Activated T-helper 1 cell treated with anti-CD3 and anti-CD28 coated beads, Interleukin-12 subunit alpha, Interleukin-12 subunit beta, Interleukin-2, Interleukin-4 antibody, amounts not matched to agents 30 ng/mL and 10 ng/mL and 1 ng/mL, durations not matched to agents 14 hours and 24 hours and 36 hours (primary cell): ENCODE measurements at places on chromosomes 12 and 14.

GRCh38 chr12:104456950-104457745 is 400 bp downstream of the CHST11 start:
- peak; percentile 44 for DNase-seq

GRCh38 chr12:7017870-7018349 is 366 bp downstream of the LPCAT3 start:
- no peak for DNase-seq

GRCh38 chr12:30835216-30835615 is 80.5 kb upstream of the CAPRIN2 start:
- DNase-seq = no peak

DNA sequence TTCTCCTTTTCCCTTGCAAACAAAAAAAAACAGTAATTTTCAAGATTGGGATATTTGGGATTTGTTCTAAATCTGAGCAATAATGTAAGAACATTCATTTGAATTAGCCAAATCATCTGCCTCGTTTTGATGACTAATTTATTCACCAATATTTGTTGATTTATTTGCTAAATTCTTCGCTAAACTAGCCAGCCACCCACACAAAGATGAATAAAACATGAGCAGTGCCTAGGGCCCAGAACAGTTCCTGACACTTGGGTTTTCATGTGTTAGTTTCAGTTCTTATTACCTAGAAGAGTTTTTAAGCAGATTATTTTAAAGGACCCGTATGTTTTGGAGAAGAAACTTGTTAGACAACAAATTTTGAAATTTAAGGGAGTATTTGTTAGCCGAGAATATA is 1.4 kb downstream of the ETNK1 start:
- DNase-seq = no peak

- DNase-seq = no peak
Measured at GRCh38 chr14:101367421-101368261, 193.7 kb upstream of the DIO3 start.

DNA sequence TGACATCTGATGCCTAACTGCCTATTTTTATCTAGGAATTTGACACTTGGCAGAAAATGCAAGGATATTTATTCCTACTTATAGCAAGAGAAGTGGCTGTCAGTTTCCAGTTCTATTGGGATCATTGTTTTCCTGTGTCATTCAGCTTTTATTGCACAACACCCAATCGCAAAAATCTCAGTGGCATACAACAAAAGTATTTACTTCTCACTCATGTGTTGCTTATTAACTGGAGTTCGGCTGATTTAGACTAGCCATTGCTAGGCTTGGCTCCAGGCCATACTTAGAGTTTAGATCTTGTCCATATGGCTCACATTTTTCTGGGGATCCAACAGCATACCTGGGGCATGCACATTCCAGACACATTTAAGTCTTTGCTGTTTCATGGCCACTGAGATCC is 218.6 kb upstream of the SYT1 start:
- no peak for DNase-seq

DNA sequence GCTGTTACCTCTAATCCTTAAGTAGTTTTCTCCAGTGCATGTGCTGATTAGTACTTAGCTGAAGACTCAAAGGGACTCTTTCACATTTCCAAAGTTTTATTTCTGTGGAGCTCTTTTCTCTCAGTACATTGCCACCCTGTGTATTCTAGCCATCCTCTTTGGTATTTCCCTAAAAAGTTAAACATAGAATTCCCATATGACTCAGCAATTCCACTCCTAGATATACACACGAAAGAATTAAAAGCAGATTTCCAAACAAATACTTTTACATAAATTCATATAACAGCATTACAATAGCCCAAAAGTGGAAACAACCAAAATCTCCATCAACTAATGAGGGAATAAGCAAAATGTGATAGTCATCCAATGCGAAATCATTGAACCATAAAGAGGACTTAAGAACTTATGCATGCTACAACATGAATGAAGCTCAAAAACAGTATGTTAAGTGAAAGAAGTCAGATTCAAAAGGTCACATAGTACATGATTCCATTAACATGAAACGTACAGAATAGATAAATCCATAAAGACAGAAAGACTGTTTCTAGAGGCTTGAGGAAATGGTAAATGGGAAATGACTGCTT is 9.0 kb upstream of the NOVA1 start:
- no peak for DNase-seq

DNA sequence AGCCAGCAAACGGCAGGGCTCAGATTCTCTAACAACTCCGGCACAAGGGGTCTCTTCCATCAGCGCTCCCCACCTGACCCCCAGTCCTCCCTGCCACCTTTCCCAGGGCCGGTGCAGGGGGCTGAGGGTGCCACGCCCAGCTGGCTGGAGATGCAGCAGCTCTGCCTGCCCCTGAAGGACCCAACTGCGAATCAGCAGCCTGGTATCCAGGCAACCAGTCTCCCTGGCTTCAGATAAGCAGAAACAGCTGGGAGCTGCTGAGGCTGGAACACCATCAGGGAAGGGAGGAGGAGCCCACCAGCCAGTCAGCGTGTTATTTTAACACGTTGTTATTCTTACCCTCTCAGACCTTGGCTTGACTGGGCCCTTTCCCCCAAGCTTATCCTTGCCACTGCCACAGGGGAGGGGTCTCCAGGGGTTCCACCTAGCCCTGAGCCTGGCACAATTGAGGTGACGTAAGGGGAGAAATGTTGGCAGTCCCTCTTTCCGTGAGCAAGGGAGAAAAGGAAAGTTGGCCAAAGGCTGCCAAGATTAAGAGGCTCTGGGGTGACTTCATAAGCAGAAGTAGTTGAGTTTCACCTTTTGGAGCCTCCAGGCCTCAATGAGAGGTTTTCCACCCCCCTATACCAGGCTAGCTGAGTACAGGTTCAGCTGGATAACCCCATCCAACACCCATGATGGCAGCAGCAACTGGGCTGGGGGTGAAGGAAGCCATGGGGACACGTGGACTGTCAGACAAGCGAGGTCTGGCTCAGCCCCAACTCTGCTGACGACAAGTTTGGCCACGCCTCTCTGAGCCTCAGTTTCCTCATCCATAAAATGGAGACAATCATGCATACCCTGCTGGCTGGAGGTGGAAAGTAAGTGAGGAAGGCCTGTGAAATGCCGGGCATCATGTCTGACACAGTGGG is 91.1 kb downstream of the IRF2BPL start:
- no peak for DNase-seq

GRCh38 chr12:12986775-12987331 is 13.2 kb downstream of the HEBP1 start:
- no peak for DNase-seq

GRCh38 chr14:77339407-77339806 is 18.6 kb downstream of the GSTZ1 start:
- DNase-seq = no peak

DNA sequence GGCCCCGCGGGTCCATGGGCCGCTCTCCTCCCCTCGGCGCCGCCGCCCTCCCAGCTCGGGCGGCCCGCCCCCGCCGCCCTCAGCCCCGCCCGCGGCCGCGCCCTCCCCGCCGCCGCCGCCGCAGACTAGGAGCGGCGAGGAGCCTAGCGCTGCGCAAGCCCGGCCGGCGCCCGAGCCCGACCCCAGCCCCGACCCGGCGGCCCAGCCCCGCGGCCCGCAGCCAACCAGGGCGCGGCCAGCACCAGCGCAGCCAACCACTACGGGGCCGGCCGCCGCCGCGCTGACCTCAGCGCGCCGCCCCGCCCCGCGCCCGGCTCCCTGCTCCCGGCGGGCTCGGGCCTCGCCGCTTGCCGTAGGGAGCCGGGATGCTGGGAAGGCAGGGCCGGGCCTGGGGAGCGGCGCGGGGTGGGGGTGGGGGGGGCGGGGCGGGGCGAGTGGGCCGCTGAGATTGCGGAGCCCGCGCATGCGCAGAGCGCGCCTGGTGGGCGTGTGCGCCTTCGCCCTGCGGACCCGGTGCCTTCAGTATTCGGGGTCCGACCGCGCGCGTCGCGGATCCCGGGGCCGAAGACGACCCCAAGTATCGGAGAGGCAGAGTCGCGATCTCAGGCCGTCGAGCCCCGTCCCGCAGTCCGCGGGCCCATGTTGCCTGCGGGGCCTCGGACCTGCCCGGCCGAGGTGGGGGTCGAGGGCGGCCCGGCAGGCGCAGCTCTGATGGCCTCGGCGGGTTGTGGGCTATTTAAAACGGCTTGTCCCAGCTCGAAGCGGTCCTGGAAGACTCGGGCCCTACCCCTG is at the start of gene CDC42BPB:
TSS of gene CDC42BPB (minus strand) at position 178 of the 792 bp plus-strand sequence. CDS start 376 bp downstream, outside the sequence.
- DNase-seq = peak; percentile 40

GRCh38 chr14:69214393-69214792 is 23.1 kb downstream of the EXD2 start:
- no peak for DNase-seq

- DNase-seq = no peak
Measured at GRCh38 chr12:110234331-110234751, 46.7 kb upstream of the ATP2A2 start.

- peak; percentile 52 for DNase-seq
Measured at GRCh38 chr12:25590011-25590721, 37.1 kb upstream of the LMNTD1 start.

DNA sequence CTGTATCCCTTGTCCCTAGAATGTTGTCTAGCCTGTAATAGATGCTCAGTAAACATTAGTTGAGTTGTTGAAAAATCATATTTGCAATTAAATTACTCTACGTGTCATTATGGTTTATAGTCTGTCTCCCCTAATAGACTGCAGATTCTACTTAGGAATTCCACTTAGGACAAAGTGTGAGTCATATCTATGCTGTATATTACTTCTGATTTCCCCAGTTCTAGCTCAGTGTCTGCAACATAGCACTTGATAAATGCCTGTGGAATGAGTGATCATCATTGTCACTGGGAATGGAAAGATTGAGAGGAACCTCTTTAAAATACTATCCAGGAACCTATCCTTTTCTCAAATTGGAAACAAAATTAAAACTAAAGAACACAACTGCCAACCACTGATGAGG is 99.3 kb downstream of the TBX5 start:
- DNase-seq = no peak

DNA sequence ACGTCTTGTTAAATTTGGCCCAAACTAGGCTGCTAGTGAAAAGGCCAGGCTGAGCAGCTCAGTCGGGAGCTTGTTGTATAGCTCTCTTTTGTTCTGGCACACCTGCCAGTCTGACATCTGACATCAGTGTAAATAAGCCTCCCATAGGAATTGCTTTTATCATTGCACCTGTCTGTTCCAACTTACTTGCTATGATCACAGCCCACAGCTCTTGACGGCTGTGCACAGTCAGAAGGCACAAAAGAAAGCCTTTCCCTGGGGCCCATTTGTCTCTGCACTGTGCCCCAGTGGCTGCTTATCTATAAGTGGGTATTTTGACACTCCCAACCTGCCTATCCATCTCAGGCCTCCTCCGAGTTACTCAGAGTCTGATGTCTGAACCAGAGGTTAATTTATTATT is 324.5 kb downstream of the NUAK1 start:
- DNase-seq = no peak
